Activated naive CD8-positive, alpha-beta T cell treated with anti-CD3 and anti-CD28 coated beads, Interleukin-2, amount 50 U/mL, for 16 hours (primary cell): ENCODE measurements at places on chromosomes 7 and 10.

DNA sequence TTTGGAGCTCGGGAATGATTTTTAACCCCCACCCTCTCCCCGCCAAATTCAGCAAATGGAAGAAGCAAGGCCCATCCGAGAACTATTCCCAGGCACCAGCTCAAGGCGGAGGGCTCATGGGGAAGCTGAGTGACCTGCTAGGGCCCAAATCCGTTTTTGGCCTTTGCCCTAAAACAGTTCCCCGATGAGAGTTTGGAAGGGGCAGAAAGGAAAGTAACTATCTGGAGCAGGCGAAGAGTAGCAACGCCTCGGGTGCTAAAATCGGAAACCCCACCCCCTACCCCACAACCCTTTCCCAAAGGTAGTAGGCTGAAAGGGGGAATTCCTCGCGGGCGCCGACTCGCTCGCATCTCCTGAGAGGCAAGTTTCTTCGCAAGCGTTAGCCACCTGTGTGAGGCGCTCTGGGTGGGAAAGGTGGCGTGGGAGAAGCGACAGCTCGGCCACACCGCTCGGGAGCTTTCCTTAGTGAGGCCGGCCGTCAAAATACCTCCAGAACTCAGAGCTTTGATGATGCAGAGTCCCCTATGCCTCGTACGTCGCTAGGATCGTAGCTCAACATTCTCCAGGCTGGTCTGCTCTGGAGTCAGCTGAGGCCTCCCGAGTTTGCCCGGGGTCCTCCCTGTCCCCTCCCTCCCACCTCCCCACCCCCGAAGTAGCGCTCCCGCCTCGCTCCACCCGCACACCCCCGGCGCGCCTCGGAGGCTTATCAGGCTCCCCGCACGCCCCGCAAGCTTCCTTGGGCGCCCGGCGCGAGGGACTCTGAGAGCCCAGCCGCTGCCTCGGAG, 642 bp upstream of the PRKG1 start:
- DNase-seq = no peak

GRCh38 chr10:30558411-30558810, 71.1 kb downstream of the LYZL2 start:
- DNase-seq = no peak

DNA sequence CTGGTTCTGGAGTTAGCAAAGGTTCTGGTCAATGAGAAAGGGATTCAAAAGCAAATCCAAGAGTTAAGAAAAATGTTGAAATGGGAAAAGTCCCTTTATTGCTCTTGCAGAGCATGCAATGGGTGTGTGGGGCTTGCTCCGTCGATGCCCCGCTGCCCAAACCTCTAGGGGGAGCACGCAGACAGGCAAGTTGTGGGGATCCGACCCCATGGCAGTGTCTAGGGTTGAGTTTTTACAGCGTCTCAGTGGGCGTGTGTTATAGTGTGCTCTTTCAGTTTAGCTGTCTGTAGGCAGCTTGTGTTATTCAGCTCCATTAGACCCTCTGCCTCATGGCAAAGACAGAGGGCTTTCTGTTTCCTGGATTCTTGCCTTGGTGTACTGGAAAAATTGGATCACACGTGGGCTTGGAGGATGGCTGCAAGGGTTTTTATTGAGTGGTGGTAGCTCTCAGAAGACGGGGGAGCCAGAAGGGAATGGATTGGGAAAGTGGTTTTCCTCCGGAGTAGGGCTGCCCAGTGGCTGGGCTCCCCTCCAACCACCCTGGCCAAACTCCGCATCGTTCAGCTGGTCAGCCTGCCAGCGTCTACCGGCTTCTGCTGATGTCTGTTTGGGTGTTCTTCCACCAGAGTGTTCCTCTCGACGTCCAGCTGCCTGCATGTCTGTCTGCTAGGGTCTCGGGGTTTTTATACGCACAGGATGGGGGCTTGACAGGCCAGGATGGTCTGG, 102.3 kb upstream of the PLXDC2 start:
- DNase-seq = no peak

DNA sequence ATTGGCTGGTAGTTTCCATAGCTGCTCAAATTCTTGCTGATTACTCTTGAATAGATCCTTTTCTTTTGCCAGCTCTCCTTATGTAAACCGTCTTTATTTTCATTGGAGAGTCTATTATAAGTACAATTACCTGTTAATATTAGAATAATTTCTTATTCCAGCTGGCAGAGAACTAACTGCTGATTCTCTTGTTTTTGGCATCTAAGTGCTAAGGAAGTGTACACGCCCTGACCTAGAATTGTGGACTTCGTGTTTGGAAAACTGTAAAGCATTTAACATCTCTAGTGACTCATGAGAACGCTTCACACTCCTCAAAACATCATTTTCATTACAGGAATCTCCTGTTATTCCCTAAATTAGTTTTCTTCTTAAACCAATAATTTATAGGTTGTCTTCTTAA, 39.9 kb upstream of the FAM171A1 start:
- DNase-seq = no peak

DNA sequence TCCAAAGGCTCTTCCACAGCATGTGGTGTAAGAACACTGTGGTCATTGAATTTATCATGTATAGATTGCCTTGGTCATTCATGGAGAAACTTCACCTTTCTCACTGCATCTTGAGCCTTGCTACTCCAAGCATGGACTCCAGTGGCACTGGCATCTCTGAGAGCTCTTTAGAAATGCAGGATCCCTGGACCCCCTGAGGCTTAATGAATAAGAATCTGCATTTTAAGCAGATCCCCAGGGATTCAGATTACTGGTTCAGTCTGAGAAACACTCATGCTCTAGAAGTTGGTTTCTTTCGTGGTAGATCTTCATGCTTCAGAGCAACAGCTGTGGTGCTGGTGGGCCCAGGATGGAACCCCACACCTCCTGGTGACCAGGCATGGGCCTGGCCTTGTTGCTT, 63.2 kb downstream of the CFAP58 start:
- DNase-seq = no peak

GRCh38 chr7:47932016-47932415, 16.2 kb downstream of the PKD1L1 start:
- no peak for DNase-seq

DNA sequence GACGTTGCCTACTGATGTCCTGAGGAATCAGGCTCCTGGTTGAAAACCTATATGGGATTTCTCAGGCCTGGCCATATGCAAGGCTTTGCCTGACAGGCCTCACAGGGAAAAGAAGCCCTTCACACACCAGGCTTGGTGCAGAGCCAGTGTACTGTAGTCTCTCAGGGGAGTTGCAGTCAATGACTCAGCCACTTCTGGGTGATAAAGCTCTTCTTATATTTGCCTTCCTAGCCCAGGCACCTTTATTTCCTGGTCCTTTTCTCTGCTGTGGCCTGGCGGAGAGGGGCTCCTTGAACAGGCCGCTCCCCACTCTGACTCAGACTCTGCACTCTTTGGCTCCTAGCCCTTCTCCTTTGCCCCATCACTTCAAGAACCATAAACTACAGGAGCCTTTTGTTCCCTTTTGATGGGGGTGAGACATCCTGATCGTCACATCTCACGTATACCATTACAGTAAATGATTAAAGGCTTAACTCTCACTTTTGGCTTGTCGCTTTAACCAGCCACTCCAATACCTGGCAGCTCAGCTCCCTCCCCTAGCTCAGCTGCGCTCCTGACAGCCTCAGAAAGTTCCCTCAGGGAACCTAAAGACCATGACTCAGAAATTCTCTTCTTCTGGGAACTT, 33.5 kb downstream of the DPY19L1 start:
- no peak for DNase-seq

- DNase-seq = no peak
Measured at GRCh38 chr10:99450624-99451498, 20.4 kb upstream of the GOT1 start.

GRCh38 chr7:50367570-50367969, 63.1 kb downstream of the IKZF1 start:
- no peak for DNase-seq
